RCC 7860 (cell line): ENCODE measurements at places on chromosomes 4 and X.
A peak's percentile ranks its signal among the peaks of the same experiment; 100 is the strongest.

- no peak for DNase-seq
These were observed 13.3 kb upstream of the UBA1 start for GRCh38 chrX:47180346-47180745.

DNA sequence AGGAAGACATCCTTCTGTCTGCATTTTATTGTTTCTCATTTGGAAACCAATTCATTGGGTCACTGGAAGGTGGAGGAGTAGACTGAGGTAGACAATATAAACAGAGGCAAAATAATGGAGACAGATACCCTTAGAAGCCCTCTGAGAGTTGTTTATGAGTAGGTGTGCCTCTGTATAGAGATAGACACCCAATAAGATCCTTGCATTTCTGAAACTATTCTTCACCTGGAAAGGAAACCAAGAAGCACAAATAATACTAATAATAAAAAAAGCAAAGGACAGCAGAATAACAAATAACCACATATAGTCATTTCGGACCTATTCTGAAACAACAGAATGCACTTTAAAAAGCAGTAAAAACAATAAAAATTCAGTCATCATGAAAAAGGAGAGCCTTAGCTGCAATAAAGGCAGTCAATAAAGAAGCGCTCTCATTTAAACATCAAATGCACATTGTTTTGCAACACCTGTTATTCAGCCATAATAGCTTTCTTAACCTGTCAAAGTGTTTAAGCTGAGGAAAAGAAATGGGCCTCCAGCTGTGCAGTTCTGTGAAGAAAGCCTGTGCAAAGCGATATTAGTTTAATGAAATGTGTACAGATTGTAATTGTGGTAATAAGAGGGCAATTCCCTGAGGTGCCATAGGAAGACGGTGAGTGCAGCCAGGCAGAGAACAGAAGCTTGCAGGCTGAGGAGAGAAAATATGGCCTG lies 904.2 kb downstream of the STPG2 start:
- DNase-seq: no peak

DNA sequence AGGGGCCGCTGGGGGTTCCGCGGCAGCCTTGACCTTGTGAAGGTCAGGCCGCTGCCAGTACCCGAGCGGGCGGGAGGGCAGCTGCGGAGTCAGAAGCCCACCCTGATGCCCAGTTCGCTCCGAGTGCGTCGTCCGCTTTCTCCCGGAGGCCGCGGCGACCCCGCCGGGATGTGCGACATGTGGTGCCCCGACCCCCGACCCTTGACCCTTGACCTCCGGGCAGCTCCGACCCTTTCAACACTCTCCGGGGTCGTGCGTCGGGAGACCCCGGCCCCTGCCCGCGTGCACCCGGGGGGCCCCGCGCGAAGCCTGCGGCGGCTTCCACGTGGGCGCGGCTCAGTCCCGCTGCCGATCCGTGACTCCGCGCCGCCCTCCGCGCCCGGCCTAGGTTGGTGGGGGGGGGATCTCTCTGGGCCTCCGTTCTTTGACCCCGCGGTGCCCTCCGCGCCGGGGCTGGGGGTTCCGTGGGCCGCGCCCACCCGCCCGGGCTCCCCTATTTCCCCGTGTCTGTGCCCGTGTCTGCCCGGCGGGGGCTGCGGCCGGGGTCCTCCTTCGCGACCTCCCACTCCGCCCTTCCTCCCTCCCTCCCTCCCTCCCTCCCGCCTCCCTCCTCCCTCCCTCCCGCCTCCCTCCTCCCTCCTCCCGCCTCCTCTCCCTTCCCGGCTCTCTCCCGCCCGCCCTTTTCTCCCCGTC lies 609 bp upstream of the SLC25A6 start:
- peak; percentile 25 for DNase-seq

GRCh38 chr4:108811486-108811885 lies 48.6 kb upstream of the ETNPPL start:
- no peak for DNase-seq

DNA sequence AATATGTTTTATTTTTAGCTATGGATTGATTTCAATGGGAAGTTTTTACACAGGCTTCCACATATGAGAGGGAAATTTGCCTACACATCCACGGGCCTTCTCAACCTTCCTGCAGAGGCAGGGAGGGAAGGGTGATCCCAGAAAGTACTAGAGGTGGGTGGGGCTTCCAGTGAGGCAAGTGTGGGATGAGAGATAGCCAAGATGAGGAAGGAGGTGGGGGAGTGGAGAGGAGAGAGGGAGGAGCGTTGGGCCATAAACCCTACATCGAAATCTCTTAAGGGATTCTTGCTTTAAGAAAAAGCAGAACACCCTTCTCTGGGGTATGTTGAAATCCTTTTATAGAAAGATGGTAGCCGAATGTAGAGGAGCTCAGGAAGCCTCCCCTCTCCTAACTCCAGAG lies 19.0 kb downstream of the NKX6-1 start:
- DNase-seq: no peak

DNA sequence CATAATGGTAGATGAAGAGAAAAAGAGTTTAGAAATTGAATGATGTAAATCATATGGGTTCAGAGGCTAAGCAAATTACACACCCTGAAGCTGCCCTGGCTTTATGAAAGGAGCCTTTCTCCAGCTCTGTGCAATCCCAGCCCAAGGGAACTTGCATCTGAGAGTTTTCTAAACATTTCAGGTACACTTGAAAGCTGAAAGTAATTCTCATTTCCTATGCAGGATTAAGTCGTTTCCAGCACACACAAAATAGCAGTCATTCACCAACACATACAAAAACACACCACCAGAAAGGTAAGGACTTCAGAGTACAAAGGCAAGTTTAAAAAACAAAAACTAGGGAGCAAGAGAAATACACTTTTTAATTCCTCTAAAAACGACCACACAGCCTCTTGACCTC lies 1.7 kb downstream of the PDGFC start:
- DNase-seq: no peak

- DNase-seq: no peak
These were observed 1.1 kb downstream of the RAB39B start for GRCh38 chrX:155262970-155263754.

DNA sequence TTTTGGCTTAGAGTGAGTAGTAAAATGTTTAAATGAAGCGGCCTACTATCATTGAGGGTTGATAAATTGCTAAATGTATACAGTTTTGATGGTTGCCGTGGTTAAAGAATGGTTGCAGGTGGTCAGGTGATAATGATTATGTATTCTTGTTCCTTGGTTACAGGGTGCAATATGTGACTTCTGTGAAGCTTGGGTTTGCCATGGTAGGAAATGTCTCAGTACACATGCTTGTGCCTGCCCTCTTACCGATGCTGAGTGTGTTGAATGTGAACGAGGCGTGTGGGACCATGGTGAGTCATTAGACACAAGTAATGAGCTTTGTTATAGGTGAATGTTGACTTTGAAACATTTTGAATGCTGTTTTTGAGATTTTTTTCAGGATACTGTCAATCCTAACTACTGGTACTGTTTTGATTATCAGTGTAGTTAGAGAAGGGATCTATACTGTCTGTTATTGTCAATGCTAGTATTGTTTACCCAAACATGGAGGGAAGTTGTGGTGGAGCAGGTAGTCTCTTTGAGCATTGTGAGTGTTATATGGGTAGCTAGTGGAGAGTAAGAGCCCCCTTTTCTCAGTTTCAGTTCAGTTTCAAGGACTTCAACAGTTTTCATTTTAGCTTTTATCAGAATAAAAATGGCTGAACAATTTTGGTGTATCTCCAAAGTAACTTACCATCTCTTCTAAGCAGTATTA lies 8.9 kb downstream of the ZNF330 start:
- no peak for DNase-seq
